ENCODE measurements at places on chromosomes 1 and 21. TPM values are rescaled to one million over a fixed set of nuclear protein-coding genes. Genes with fewer than 3 reads are reported as not detected.

Gene HSPB7
- 0.81 TPM for total RNA-seq

Gene AADACL3
- not detected for total RNA-seq

Gene RIPK4
- 5.1 TPM for total RNA-seq

Gene CREG1
- total RNA-seq = 120 TPM

Gene HSD3B1
- total RNA-seq = not detected

Gene KMO
- total RNA-seq = not detected

Gene NAXE
- total RNA-seq = 50.9 TPM

Gene TXNDC12
- 53.3 TPM for total RNA-seq

Gene CSMD2
- total RNA-seq = 0.49 TPM

Gene TFF2
- not detected for total RNA-seq

Gene HRNR
- total RNA-seq = not detected

Gene HMGN2
- 249 TPM for total RNA-seq

Gene CTNNBIP1
- 26.9 TPM for total RNA-seq

Gene CLIC6
- not detected for total RNA-seq

Gene TLCD4
- total RNA-seq = 0.54 TPM
